NCI-H2107 (cell line): ENCODE measurements at places on chromosomes 13 and 19.

- DNase-seq, result no peak
Observed at GRCh38 chr13:45961468-45961867, 91.1 kb downstream of the ZC3H13 start.

- no peak for DNase-seq
Observed at GRCh38 chr13:35723821-35724220, 247.3 kb upstream of the MAB21L1 start.

- DNase-seq, result no peak
Observed at GRCh38 chr13:51518827-51519226, 65.4 kb upstream of the WDFY2 start.

GRCh38 chr13:95239283-95239682 lies 62.0 kb downstream of the ABCC4 start:
- no peak for DNase-seq

DNA sequence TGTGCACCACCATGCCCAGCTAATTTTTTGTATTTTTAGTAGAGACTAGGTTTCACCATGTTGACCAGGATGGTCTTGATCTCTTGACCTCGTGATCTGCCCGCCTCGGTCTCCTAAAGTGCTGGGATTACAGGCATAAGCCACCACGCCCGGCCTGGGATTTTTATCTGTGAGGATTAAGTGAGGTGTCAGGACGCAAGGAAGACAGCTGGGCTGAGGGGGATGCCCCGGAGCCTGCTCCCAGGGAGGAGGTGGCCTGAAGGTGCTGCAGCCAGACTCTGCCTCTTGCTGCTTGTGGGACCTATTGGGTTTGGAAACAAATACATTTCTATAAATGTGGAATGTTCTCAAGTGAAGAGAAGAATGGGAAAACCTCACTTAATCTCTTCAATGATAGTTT lies 131.6 kb downstream of the OLFM4 start:
- DNase-seq, result no peak

DNA sequence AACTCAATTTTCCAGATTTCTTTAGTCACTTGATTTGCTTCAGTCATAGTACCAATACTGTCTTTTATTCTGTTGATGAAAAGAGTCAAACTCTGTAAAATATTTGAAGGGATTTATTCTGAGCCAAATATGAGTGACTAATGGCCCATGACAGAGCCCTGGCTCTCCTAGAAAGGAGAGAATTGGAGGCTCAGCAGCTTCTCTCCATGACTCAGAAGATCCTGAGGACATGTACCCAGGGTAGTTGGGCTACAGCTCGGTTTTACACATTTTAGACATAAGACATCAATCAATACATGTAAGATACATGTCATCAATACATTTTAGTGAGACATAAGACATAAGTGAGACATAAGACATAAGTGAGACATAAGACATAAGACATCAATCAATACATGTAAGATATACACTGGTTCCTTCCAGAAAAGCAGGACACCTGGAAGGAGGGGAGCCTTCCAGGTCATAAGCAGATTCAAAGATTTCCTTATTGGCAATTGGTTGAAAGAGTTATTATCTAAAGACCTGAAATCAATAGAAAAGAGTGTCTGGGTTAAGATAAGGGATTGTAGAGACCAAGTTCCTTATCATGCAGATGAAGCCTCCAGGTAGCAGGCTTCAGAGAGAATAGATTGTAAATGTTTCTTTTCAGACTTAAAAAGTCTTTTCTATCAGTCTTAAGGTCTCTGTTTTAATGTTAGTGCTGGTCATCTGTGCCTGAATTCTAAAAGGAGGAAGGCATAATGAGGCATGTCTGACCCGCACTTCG lies 179.8 kb upstream of the RFC3 start:
- DNase-seq, result no peak

DNA sequence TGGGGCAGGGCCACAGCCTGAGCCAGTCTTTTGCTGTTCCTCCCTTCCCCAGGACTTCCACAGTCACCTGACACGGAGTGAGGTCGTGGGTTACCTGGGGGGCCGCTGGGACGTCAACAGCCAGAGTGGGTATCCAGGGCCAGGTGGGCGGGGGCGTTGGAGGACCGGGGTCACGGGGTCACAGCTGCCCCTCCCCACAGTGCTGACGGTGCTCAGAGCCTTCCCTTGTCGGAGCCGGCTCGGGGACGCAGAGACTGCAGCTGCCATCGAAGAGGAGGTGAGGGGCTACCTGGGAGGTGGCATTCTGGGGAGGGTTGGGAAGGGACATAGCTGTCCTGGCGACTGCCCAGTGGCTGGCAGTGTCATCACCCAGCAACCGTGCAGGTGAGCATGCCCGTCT lies 11.5 kb downstream of the MPND start:
- DNase-seq, result no peak

- DNase-seq, result no peak
Observed at GRCh38 chr19:16571822-16572331, 338 bp downstream of the SLC35E1 start.

DNA sequence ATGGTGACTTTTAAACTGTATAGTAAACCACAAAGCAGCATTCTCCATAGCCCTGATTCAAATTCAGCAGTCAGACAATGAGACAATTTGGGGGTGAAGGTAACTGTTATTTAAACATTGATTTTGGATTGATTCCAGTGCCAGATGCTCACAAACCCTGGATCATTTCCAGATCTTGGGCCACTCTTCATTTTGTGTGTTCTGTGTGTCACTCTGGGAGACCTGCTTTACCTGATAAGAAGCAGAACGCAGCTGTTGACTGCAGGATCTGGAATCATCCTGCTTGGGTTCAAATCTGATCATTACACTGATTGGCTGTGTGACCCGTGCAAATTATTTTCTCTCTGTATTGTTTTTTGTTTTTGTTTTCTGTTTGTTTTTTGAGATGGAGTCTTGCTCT lies 4.0 kb upstream of the PCDH8 start:
- no peak for DNase-seq
